CD4-positive, CD25-positive, alpha-beta regulatory T cell (primary cell): ENCODE measurements at places on chromosomes 12 and 14.

DNA sequence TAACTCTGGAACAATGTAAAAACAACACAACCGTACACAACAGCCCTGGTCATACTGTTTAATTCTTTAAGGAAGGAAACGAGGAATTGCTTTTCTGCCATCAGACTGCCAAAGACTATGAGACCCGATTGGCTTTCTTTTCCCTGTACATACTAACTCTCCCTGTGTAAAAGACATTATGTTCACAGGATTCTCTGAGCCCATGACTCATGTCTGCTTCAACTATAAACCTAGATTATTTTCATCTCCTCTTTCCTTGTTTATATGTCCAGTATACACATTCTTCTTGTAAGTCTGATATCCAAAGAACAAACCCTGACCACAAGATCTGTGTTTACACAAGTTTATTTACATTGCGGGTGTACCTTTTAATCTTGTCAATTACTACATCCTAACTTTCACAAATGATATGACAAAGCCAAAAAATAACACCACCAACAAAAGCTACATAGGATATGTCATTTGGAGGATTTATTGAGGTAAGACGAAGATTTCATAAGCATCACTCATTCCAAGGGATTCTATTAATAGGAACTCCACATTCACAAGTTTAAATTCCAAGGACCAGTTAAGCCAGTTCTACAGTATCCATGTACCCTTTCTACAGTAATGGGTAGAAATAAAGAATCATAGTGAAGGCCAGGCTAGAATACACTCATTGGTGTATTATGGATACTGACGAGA, 67.3 kb downstream of the STXBP6 start:
- no peaks in the 10 kb centered on the region for H3K27me3 ChIP-seq
- H3K36me3 ChIP-seq = no peaks in the 10 kb centered on the region
- no peaks in the 10 kb centered on the region for H3K4me1 ChIP-seq
- DNase-seq = no peak
- H3K27ac ChIP-seq = no peak overlapping the region

DNA sequence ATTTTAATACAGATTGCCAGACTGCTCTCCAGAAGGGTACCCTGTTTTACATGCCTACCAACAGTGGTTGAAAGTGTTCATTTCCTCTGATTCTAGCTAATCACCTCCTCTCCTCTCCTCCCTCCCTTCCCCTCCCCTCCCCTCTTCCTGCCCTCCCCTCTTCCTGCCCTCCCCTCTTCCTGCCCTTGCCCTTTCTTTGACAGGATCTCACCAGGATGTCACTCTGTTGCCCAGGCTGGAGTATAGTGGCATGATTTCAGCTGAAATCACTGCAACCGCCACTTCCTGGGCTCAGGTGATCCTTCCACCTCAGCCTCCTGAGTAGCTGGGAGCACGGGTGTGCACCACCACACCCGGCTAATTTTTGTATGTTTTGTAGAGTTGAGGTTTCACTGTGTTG, 24.7 kb downstream of the APAF1 start:
- H3K4me1 ChIP-seq = no peaks in the 10 kb centered on the region
- no peaks in the 10 kb centered on the region for H3K27me3 ChIP-seq
- no peak for DNase-seq
- no peak overlapping the region for H3K4me3 ChIP-seq
- H3K27ac ChIP-seq = peak overlapping the region; percentile 15

DNA sequence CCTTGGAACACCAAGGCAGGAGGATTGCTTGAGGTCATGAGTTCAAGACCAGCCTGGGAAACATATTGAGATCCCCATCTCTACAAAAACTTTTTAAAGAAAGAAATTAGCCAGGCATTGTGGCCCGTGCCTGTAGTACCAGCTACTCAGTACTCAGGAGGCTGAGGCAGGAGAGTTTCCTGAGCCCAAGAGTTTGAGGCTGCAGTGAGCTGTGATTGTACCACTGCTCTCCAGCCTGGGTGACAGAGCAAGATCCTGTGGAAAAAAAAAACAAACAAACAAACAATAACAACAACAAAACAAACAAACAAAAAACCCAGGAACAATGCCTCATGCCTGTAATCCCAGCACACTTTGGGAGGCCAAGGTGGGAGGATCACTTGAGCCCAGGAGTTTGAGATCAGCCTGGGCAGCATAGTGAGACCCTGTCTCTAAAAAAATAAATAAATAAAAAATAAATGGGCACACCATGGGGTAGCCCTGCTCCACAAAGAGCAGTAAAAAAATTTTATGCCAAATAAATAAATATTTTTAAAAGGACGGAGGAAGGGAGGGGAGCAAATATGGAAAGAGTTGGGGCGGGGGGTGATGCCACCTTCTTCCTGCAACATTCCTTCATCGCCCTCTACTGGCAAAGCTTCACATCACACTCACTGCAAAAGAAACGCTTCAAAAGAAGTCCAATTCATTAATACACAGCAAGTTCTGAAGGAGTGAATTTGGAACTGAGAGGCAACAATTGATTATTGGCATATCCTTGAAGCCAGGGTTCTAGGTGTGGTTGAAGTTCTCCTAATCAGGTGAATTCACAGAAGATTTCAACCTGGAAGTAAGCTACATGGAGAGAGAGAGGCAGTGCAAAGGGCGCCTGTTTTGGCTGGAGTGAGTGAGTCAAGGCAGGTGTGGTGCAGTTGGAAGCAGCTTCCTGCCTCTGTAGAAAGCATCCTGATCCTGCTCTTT, 8.8 kb upstream of the GNPTAB start:
- DNase-seq = peak; percentile 84
- peak overlapping the region; percentile 2 for H3K4me3 ChIP-seq
- H3K27ac ChIP-seq = no peak overlapping the region
- H3K4me1 ChIP-seq = peaks cover 16% of the 10 kb centered on the region

- no peaks in the 10 kb centered on the region for H3K36me3 ChIP-seq
- no peak for DNase-seq
- H3K27me3 ChIP-seq = no peaks in the 10 kb centered on the region
- no peak overlapping the region for H3K27ac ChIP-seq
- no peak overlapping the region for H3K4me3 ChIP-seq
Measured at GRCh38 chr14:86780876-86781510, 1212.0 kb downstream of the GALC start.

DNA sequence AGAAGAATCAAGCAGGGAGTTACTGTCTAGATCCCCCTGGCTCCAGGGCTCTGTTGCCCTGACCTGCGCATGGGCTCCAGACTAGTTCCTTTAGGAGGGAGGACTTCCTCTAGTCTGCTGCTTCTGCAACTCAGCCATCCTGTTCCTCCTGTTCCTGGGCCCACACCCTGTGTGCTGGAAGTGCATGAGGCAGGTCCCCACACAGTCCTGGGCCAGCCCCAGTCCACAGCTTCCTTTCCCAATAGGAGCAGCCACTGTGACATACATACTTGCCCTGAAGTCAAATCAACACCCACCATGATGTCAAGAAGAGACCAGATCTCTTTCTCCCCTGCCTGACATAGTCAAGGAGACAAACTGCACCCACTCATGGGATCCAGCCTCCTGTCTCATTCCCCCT, 1.3 kb downstream of the SDR9C7 start:
- H3K27me3 ChIP-seq = no peaks in the 10 kb centered on the region
- no peak for DNase-seq
- no peaks in the 10 kb centered on the region for H3K4me1 ChIP-seq
- H3K36me3 ChIP-seq = no peaks in the 10 kb centered on the region
- H3K27ac ChIP-seq = no peak overlapping the region
- no peak overlapping the region for H3K4me3 ChIP-seq

DNA sequence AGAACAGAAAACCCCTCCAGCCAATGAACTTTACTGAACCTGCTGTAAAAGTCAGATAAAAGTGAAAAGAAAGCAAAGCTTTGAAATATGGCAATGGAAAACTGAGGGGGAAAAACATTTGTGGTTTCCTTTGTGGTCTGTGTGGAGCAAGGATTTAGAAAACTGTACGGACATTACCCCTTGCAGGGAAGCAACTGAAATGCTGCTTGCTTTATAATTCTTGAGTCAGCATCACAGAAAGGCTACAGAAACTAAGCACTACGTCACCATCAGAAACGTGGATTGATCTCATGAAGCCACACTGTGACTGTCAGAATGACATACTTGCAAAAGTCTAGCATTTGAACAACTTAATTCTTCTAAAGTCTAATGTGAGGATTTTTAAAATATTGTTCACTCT, 2.4 kb upstream of the KCNC2 start:
- H3K4me1 ChIP-seq = no peaks in the 10 kb centered on the region
- peaks cover 5% of the 10 kb centered on the region for H3K27me3 ChIP-seq
- DNase-seq = no peak
- no peak overlapping the region for H3K27ac ChIP-seq

DNA sequence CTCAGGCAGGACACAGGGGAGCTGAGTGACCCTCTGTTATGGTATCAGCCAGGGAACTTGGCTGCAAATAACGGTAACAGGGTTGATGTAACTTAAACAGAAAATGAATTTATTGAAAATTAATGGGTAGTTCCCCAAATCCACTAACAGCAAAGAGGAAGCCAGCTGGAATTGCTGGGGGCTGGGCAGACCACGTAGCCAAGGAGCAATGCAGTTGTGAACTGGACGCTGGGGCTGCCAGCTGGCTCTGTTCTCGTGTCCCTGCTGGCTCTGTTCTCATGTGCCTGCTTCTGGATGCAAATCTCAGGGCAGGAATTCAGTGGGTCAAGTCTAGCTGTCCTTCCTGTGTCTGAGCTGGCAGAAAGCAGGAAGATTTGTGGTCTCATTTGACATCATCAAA, 1383.3 kb upstream of the TMEM132C start:
- H3K4me3 ChIP-seq = no peak overlapping the region
- no peaks in the 10 kb centered on the region for H3K4me1 ChIP-seq
- H3K27ac ChIP-seq = no peak overlapping the region
- no peaks in the 10 kb centered on the region for H3K27me3 ChIP-seq
